Stimulated activated CD8-positive, alpha-beta memory T cell treated with anti-CD3 and anti-CD28 coated beads, Interleukin-4, amount 100 ng/mL, for 4 hours (primary cell): ENCODE measurements at places on chromosomes 3 and 15.

DNA sequence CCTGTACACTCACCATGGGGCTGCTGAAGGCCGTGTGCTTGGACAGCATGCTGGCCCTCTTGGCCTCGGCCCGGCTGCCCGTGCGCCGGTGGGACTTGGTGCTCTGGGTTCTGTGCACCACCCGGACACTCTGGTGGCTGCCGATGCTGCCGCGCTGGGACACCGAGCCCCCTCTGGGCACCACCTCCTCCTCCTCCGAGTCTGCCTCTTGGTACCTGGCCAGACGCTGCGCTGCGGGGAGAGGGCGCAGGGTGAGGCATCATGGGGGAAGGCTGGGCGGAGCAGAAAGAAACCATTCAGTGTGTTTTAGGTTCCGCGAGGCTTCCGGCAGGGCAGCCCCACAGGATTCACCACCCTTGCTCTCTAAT is 145.0 kb downstream of the ATP10A start:
- no peak for DNase-seq

GRCh38 chr3:109831403-109831802 is 494.1 kb upstream of the DPPA4 start:
- no peak for DNase-seq

- no peak for DNase-seq
Measured at GRCh38 chr15:37880009-37880834, 54.2 kb upstream of the TMCO5A start.

- DNase-seq, result no peak
Measured at GRCh38 chr3:177249203-177249602, 51.9 kb upstream of the TBL1XR1 start.

DNA sequence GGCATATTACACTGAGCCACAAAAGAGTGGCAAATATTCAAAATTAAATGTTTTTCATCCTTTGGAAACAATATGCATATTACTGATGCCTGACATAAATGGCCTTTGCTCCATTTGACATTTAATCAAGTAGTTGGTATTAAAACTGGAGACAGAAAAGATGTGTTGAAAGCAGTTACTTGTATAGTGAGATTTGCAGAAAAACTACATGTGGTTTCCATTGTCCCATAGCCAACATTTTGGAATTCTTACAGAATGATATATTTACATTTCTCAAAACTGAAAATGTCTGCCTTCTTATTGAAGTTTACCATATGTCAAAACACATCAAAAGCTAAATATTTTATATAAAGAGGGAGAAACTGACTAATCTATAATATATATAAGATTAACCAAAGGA is 21.6 kb downstream of the SHOX2 start:
- no peak for DNase-seq

DNA sequence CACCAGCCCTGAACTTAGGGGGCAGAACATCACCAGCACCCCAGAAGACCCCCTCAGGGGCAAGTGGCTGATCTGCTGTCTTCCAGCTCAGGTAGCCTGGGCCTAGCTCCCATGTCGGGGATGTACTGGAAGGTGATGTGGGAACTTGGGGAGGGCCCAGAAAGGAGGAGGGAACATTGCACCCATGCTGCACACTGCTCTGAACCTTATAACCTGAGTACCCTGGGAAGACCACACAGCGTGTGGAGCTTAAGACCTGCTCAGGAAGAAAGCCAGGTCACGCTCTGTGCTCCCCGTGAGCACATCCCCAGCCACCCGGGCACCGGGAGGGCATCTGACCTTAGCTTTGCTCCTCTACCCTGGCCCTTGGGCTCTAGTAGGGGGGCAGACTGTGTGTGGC is 159.4 kb downstream of the ATP10A start:
- no peak for DNase-seq

GRCh38 chr15:74505837-74506514 is 35.0 kb upstream of the ARID3B start:
- DNase-seq, result no peak

GRCh38 chr15:71352125-71352524 is 236.9 kb downstream of the THSD4 start:
- DNase-seq, result no peak

DNA sequence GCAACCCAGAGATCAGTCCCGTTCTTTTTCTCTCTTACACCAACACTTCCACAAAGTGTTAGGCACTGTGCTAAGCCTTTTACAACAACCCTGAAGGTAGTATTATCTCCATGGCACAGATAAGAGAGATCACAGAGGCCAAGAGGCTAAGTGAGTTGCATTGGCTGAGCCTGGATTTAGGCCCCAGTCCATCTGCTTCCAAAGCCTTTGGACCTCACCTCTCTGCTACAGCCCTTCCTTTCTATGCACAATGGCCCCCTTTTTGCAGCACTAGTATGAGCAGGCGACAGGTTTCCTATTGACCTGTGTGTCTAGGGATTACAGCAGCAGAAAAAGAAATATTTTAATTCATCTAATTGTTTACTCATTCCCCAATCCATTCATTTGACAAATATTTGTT is 76.2 kb downstream of the CRYGS start:
- DNase-seq, result no peak

- DNase-seq, result no peak
Measured at GRCh38 chr3:127647166-127647844, 18.3 kb downstream of the PODXL2 start.

DNA sequence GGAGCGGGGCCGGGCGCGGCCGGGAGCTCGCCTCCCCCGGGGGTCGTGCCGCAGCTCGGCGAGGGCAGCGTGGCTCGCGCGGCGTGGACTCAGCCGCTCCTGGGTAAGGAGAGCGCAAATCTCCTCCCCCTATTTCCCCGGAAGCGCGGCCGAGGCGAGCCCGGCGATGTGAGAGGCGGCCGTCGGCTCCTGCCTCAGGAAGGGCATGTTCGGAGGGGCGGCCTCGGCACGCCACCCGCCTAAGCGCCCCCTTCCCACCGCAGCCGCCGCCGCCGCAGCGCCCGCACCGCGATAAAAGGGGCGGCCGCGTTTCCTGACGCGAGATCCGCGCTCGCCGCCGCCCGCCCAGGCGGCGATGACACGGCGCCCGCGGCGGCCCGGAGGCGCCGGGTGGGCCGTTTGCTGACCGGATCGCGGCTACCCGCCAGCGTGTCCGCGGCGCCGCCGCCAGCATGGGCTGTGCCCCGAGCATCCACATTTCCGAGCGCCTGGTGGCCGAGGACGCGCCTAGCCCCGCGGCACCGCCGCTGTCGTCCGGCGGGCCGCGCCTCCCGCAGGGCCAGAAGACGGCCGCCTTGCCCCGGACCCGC is at the start of gene PDE8A:
Gene PDE8A, plus strand, starts transcription at position 146 of the 590 bp plus-strand sequence. Its CDS starts 307 bp downstream, at position 453.
- peak; percentile 20 for DNase-seq

GRCh38 chr15:78618490-78618934 is 2.3 kb downstream of the CHRNA3 start:
- peak; percentile 48 for DNase-seq

DNA sequence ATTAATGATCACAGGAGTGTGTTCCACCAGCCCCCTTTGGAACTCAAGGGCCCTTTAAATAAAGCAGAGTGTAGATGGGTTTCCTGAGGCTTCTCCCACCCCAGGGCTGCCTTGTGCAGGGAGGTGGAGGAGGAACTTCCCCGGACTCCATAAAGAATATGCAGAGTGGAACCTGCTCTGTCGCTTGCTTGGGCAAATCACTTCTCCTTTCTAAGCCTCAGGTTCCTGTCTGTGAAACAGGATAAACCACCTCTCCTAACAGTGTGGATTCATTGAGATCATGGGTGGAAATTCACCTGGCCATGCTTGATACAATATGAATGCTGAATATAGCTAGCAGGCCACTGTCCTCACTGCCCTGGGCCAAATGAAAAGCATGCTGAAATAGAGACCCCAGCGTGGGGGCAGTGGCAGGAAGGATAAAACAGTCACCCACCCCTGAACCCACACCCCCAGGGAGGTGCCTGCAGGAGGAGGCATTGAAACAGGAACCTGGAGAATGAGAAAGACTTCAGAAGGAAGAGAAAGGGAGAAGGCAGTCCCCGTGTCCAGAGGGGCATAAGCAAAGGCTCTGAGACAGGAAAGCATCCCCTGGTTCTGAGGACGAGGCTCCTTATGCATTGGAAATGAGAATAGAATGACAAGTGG is 41.1 kb upstream of the CHRNB4 start:
- DNase-seq, result no peak

- DNase-seq, result no peak
Measured at GRCh38 chr15:49412797-49413196, 10.2 kb upstream of the FGF7 start.

DNA sequence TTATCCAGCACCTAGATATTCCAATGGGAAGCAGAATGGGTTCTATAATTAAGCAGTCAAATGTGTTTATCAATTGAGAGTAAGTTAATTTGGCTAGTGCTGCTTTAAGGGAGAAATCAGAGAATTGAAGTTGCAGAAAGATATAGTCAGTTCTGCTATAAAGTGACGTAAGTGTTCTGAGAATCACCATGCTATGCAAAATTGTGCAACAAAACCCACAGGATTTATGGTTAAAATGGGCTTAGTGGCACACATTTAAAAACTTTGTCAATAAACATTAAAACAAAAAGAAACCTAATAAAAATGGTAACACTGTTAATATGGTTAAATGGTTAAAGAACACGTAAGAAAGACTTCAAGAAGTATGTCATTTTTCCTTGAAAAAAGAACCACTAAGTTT is 74.5 kb downstream of the TMEM108 start:
- DNase-seq, result no peak

DNA sequence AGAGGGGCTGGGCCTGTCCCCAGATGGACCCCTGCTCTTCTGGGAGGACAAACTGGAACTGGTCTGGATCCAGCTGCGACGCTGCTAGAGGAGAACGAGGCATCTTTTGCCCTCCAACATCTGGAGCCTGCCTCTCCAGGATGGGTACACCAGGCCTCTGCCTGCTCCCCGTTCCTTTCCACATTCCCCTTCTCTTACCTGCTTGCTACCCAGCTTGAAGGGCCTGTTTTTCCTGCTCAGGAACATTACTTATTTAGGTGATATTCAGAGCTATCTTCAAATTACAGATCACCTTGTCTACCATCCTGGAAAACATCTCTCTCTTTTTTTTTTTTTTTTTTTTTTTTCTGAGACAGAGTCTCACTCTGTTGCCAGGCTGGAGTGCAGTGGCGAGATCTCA is 64.0 kb downstream of the CHRD start:
- DNase-seq, result no peak

DNA sequence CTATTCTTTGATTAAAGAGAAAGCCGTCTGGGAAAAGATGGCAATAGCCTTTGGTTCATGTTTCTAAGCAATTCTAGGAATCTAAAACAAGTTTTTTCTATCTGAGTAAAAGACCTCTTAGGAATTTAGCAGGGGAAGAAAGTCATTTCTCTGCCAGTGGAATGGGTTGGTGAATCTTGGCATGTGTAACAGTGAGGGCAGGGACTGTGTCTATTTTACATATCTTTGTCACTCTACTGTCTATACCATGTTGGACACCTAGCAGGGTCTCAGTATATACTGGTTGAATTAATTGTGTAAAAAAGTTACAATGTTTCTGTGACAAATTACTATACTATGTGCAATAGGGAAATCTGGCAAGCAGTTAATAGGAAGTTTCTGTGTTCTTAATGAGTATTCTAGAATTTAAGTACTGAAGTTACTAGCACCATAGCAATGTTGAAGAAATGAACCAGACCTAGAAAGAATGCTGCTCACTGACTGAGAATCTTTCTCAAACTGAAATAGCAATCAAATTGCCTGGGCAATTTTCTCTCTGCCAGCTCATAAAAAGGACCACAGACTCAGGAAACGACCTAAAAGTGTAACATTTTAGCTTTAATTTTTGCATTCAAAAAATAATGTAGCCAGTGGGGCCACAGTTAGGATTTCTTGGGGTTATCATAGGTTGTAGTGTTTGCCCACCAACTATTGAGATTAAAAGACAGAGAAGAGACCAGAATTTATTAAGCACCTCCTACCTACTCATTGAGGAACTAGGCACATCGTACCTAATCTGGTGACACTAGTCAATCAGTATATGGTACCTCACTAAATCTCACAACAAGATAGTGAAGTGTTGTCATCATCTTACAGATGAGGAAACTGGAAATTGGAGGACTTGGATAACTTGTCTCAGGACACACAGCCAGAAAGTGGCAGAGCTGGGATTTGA is 56.2 kb upstream of the LEKR1 start:
- DNase-seq, result no peak

DNA sequence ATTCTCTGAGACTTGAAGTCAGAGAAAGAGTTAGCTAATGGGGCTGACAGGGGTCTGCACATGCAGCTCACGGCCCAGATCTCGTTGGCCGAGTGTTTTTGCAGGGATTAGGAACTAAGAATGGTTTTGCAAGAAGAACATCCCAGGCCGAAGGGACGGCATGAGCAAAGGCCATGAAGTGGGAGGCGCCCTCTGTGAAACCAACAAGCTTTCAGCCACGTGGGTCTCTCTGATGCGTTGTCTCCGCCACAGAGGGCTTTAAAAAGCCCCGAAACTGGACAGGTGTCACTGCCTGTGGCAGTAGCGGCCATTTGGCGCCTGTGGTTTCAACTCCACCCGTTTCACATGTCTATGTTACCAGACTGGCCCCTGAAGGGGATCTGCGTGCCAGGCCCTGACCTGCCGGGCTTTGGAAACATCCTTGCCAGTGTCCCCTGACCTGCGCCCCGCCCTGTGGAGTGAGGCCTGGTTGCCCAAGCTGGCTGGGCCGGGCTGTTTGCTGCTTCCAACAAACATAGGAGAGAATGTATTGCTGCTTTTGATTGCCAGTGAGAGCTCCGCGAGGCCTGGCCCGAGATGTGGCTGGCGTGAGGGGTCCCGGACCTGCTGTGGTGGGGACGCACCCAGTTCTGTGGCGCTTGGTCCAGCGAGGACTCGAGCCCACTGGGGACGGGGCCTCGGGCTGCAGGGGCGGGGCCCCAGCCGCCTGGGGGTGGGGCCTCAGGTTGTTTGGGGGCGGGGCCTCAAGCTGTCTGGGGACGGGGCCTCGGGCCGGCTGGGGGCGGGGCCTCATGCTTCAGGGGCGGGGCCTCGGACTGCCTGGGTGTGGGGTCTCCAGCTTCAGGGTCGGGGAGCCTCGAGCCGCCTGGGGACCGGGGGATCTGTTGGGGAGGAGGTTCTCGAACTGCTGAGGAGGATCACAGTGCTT is 30.4 kb downstream of the GOLGA6L2 start:
- no peak for DNase-seq

DNA sequence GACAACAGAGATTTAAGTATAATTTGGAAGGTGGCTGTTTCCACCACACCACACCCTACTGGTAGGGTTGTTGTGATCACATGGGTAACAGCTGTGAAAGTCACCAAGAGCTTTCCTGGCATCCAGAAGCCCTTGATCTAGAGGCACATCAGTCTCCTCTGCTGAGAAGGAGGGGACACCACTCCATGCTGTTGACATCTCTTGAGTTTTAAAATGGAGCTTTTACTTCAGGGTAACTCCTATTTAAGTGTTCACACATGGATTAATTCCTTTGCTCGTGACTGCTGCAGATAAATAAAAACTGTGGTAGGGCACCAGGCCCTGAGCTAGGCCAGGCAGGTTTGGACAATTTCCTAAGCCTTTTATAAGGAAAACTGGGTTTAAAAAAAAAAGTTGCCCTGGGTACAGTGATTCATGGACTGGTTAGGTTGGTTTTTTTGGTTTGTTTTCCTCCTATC is 7.5 kb downstream of the EXOSC7 start:
- no peak for DNase-seq

- no peak for DNase-seq
Measured at GRCh38 chr3:96209699-96210098, 604.7 kb upstream of the EPHA6 start.

GRCh38 chr15:95944661-95945255 is 385.7 kb upstream of the NR2F2 start:
- no peak for DNase-seq

- no peak for DNase-seq
Measured at GRCh38 chr3:102180280-102180931, 254.4 kb upstream of the ZPLD1 start.

GRCh38 chr3:157319672-157320071 is 117.0 kb upstream of the PTX3 start:
- DNase-seq, result no peak

- no peak for DNase-seq
Measured at GRCh38 chr3:178562143-178562946, 26.1 kb downstream of the KCNMB2 start.

GRCh38 chr3:146425341-146425740 is 44.0 kb downstream of the PLSCR2 start:
- DNase-seq, result no peak
